ENCODE measurements at places on chromosomes 6 and 20.

DNA sequence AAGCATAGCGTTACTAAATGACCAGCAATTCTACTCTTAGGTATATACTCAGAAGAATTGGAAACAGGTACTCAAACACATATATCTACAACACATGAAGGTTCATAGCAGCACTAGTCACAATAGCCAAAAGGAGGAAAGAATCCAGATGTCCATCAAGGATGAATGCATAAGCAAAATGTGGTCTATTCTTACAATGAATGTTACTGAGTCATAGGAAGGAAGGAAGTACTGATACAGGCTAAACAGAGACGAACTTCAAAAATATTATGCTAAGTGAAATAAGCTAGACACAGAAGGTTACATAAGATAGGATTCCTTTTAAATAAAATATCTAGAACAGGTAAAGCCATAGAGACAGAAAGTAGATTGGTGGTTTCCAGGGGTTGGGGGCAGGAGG lies 93.5 kb downstream of the MAP3K7 start:
- DNase-seq: no peak

GRCh38 chr6:112113431-112113830 lies 26.0 kb downstream of the FAM229B start:
- DNase-seq: no peak

GRCh38 chr20:63836458-63837344 lies 5.6 kb upstream of the ZBTB46 start:
- no peak for DNase-seq

- no peak for DNase-seq
These were observed 100.6 kb upstream of the AFDN start for GRCh38 chr6:167726043-167726621.

DNA sequence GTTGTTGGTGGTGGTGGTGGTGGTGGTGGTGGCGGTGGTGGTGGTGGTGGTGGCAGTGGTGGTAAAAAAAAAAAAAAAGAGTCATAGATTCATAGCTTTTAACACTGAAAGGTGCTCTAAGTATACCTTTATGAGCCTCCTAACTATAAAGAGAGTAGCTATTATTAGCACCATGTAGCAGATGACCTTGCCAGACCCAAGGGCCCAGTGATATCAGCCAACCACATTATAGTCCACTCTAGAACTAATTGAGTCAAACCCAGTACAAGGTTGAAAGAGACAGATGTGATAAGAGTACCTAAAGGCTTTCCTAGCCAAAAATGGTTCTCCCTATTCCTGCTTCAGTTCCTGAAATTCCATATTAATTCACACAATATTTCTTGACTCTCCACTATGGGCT lies 245.3 kb downstream of the HACE1 start:
- no peak for DNase-seq

DNA sequence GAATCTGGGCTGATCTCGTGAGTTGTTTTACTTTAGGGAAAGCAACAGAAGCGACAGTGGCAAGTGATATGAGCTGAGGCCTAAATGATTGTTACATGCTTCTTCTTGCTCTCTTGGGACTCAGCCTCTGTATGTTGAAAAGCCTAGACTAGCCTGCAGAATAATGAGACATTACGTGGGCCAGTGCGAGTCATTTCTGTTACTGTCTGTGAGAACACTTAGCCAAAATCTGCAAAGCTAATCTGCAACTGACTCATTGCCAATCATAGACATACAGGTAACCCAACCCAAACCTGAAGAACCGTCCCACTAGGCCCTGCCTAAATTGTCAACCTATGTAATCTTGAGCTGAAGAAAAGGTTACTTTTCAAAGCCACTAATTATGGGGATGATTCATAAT lies 77.4 kb upstream of the F13A1 start:
- no peak for DNase-seq

DNA sequence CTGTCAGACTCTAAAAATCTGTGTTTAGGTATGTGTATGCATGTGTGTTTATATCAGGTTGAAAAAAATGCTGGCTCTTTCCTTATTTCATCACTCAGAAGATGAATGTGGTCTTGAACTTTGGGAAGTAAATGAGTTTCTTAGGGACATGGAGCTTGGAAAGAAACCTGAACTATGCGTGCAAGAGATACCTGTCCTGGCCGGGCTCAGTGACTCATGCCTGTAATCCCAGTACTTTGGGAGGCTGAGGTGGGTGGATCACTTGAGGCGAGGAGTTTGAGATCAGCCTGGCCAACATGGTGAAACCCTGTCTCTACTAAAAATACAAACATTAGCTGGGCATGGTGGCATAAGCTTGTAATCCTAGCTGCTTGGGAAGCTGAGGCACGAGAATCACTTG lies 4.4 kb upstream of the GLP1R start:
- DNase-seq: no peak

GRCh38 chr6:157133856-157134255 lies 189.5 kb downstream of the TMEM242 start:
- no peak for DNase-seq

- no peak for DNase-seq
These were observed 62.8 kb upstream of the TFB1M start for GRCh38 chr6:155377061-155377460.

GRCh38 chr6:41066867-41067304 lies 5.3 kb downstream of the OARD1 start:
- peak; percentile 67 for DNase-seq

DNA sequence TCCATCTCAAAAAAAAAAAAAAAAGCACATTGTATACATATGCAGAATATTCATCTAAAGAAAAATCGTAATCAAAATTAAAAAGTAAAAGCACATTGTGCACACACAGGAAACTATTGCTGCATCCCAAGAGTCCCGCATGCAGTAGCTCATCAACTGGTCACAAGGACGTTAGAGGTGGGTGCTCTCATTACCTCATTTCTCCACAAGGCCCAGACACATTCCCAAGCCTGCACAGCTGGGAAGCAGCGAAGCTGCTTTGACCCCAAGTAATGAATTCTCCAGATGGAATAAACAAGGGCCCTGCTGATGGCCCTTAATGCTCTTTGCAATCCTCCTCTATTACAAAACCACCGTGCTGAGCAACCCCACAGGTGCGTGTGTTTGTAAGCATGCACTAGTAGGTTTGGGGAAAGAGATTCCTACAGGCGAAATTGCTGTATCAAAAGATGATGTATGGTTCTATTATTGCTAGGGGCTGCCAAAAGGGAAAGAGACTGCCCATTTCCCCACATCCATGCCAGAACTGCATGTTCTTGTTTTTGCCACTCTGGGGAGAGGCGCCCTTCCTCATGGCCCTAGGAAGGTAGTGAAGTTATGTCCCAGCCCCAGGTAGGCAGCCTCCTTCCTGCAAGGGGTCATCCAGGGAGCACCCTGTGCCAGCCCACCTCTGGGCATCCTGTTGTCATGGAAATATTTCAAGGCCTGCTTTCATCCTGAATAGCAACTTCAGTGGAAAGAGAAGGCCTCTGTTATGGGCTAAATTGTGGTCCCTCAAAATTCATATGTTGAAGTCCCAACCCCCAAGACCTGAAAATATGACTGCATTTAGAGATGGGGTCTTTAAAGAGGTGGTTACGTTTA lies 34.6 kb upstream of the PTGIS start:
- DNase-seq: no peak

GRCh38 chr20:53995949-53996348 lies 74.4 kb downstream of the BCAS1 start:
- no peak for DNase-seq

GRCh38 chr6:114049367-114049966 lies 78.5 kb upstream of the HDAC2 start:
- DNase-seq: no peak

GRCh38 chr6:26249707-26249956 lies 115.4 kb upstream of the BTN3A2 start:
- peak; percentile 88 for DNase-seq

DNA sequence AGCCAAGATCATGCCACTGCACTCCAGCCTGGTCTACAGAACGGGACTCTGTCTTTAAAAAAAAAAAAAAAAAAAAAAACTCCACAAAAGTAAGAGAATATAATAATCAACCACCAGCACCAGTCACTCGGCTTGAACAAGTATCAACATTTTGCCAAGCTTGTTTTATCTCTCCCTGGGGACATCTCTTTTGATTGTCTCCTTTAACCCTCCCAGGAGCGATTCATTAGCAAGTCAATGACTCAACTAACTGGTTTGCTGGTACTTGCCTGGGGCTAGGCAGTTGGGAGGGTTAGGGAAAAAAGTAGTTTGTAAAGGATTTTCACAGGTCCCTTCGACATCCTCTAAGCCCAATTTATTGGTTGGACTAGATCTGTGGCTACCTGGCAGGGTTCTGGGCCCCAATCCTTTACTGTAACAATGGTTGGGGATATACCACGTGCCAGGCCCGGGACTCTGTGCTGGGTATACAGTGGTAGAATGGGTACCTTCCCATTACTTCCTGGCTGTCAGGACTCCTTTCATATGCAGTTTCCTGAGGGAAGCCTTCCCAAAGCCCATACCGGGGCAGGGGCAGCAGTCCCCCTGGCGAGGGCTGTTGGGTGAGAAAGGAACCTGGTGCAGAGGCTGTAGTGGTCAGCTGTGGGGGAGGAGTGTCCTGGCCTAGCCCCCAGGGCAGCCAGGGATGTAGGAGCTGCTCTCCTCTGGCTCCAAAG lies 12.2 kb downstream of the TGIF2 start:
- no peak for DNase-seq

- DNase-seq: no peak
These were observed 569 bp upstream of the CDC5L start for GRCh38 chr6:44386929-44387345.

DNA sequence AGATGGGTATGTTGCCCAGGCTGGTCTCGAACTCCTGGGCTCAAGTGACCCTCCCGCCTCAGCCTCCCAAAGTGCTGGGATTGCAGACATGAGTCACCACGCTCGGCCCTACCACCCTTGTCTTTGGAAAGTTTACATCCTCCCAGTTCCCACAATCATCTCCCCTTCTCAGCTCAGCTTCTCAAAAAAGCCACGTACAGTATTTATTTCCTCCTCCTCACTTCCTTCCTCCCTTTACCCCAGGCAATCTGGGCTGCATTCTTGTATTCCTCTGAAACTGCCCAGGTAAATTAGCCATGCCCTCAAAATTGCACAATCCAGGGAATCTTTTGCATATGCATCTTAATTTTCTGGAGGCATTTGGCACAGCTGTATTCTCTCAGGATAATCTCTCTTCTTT lies 7.4 kb upstream of the SLC23A2 start:
- no peak for DNase-seq

- peak; percentile 62 for DNase-seq
These were observed at the start of gene RAMACL for GRCh38 chr6:166586424-166587156. TSS of gene RAMACL (minus strand) at chr6:166586678. CDS start at chr6:166586477, 201 bp downstream.

DNA sequence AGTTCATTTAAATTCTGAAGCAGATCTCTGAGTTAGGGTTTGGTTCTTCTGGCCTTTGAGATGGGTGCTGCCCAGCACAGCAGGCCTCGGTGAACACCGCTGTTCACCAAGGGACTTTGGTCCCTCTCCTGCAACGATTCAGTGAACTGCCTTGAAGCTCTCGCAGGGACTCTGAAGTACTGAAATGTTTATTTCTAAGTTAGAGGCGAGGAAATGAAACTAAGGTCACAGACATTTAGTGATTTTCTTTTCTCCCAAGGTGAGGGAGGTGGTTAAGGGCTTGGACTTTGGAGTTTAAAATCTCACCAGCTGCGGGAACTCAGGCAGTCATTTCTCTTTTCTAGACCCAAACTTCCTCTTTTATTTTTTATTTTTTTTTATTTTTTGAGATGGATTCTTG lies 26.2 kb downstream of the E2F3 start:
- no peak for DNase-seq

GRCh38 chr6:5657684-5658430 lies 348.9 kb downstream of the NRN1 start:
- DNase-seq: no peak

DNA sequence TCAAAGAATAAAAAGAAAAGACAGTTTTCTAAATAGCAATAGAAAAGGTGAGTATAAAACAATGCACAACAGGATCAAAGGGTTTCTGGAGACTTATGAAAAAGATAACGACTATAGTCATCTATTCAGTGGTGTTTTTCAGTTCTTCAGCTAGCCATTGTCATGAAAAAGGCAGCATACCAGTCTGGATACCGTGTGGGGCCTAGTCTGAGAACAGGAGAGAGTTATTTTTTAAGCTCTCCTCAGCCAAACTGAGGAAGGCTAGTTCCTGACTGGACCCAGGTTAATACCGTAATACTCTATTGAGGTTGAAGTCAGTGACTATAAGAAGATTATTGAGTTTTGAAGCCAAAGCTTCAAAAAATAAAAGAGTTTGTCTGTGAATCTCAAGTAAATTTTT lies 49.5 kb downstream of the PLN start:
- no peak for DNase-seq

GRCh38 chr20:54292185-54292584 lies 84.3 kb downstream of the PFDN4 start:
- no peak for DNase-seq

DNA sequence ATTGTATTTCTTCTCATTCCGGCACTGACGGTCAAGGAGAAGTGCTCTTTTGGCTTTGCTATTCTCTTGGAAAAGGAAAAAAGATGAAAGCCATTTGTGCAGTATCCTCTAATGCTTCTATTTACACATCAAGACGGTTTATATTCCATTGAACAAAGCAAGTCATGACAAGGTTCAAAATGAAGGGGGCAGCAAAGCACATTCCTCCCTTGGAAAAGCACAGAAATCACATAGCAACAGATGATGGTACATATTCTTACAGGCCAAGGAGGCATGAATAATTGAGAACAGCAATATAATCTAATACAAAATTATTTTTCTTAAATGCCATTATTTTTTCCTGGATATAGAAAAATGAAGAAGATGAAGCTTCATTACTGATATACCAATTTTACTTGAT lies 508.2 kb upstream of the JAG1 start:
- no peak for DNase-seq

- no peak for DNase-seq
These were observed 1849.3 kb upstream of the DEFB115 start for GRCh38 chr20:29408034-29408695.

DNA sequence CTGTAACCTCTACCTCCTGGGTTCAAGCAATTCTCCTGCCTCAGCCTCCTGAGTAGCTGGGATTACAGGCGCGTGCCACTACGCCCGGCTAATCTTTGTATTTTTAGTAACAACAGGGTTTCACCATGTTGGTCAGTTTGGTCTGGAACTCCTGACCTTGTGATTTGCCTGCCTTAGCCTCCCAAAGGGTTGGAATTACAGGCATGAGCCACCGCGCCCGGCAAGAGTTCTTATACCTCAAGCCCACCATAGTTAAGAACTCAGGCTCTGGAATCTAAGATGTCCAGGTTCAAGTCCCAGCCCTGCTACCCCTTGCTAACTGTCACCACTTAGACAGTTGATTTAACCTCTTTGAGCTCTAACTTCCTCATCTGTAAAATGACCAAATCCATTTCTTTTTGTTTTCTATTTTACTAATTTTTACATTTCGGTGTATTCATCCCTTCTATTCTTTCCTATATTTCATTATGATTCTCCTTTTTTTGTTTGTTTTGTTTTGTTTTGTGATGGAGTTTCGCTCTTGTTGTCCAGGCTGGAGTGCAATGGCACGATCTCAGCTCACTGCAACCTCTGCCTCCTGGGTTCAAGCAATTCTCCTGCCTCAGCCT lies 104.8 kb upstream of the ZNF217 start:
- DNase-seq: no peak

All from activated CD4-positive, alpha-beta T cell treated with anti-CD3 and anti-CD28 coated beads, Interleukin-10, Interleukin-2, amounts not matched to agents 100 ng/mL and 50 ng/mL, durations not matched to agents 16 hours and 8 hours (primary cell).